ENCODE measurements at places on chromosomes 3 and 15. TPM values are rescaled to one million over a fixed set of nuclear protein-coding genes. Genes with fewer than 3 reads are reported as not detected.

The SLC2A2 gene
- not detected for total RNA-seq

DNA sequence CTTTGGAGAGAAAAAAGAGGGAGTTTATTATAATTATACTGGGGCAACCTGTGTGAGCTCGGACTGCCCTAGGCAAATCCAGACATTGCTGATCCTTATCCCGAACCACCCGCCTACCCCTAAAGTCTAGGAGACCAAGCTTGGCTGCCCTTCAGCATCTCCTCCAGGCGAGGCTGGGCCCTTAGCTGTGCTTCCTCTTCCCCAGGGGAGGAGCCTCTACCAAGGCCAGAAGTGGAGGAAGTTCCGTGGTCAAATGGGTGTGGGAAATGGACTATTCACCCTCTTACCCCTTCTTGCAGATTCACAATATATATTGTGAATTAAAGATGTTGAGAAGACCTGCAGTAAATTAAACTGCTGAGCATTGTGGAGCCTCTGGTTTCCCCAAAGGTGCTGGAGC is 158.3 kb upstream of the HES1 start:
- H3K4me1 ChIP-seq: peaks cover 21% of the 10 kb centered on the region
- no peak for DNase-seq
- H3K27ac ChIP-seq: no peak overlapping the region
- no peak overlapping the region for H3K4me3 ChIP-seq

DNA sequence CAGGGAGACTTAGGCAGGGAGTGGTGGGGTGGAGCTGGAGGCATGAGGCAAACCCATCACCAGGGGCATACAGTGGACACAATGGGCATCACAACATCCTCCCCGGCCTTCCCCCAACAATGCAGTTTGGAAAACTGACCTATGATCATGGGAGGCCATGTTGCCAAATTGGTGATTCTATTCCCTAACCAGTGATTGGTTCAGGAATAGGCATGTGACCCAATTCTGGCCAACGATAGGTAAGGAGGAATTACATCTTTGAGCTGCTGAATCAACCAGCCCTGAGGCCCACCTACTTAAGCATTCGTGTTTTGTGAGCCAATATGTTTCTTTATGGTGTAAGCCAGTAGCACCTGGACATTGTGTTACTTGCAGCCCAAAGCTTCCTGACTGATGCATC is 40.0 kb downstream of the LINGO1 start:
- no peak overlapping the region for H3K27ac ChIP-seq
- no peak overlapping the region for H3K4me3 ChIP-seq
- H3K4me1 ChIP-seq: no peaks in the 10 kb centered on the region
- DNase-seq: no peak
- no peaks in the 10 kb centered on the region for H3K36me3 ChIP-seq

The DUOX1 gene
- 327 TPM for total RNA-seq

DNA sequence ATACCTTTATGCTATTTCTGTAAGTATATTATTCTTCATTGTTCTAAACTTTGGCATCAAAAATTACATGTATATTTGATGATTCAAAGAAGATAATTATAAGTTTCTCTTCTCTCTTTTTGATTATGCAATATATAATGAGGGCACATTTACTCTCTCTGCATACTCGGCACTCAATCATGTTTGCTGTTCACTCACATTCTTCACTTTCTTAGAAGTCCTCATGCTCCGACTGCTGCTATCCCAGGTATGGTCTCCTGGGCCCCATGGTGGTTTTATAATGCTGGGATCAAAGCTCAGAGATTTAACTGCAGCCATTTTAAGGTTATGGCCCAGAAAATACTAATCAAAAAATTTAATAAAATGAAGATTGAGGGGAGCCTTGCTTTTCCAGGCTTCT is 529.7 kb upstream of the IL12A start:
- H3K4me1 ChIP-seq: no peaks in the 10 kb centered on the region
- H3K36me3 ChIP-seq: no peaks in the 10 kb centered on the region
- no peak overlapping the region for H3K4me3 ChIP-seq
- no peak overlapping the region for H3K27ac ChIP-seq
- no peaks in the 10 kb centered on the region for H3K27me3 ChIP-seq

DNA sequence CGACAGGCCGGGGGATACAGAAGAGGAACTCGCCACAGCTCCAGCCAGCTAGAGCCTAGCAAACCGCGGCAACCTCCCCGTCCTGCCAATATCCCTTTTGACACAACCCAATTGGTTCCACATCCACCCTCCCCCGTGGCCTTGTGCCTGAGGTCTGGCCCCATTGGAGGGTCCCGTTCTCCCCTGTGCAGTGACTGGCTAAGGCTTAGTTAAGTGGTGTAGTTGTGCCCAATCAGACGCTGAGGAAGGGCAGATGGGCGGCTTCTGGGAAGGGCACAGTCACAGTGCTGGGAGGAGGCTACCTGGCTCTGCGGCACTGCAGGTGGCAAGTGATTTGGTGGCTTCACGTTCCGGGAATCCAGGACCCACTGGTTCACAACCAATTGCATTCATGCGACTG is 78.6 kb downstream of the SNRK start:
- H3K27ac ChIP-seq: no peak overlapping the region
- no peak for DNase-seq
- H3K4me1 ChIP-seq: peaks cover 5% of the 10 kb centered on the region
- H3K27me3 ChIP-seq: no peaks in the 10 kb centered on the region

- H3K4me3 ChIP-seq: no peak overlapping the region
- H3K27ac ChIP-seq: no peak overlapping the region
- no peak for DNase-seq
- peaks cover 11% of the 10 kb centered on the region for H3K4me1 ChIP-seq
- no peaks in the 10 kb centered on the region for H3K36me3 ChIP-seq
Measured at GRCh38 chr3:153601374-153601853, 439.4 kb downstream of the RAP2B start.

GRCh38 chr3:51799879-51800749 is 21.1 kb upstream of the IQCF6 start:
- no peak overlapping the region for H3K4me3 ChIP-seq
- no peak overlapping the region for H3K27ac ChIP-seq
- DNase-seq: no peak
- H3K4me1 ChIP-seq: peaks cover 4% of the 10 kb centered on the region
- H3K36me3 ChIP-seq: no peaks in the 10 kb centered on the region

DNA sequence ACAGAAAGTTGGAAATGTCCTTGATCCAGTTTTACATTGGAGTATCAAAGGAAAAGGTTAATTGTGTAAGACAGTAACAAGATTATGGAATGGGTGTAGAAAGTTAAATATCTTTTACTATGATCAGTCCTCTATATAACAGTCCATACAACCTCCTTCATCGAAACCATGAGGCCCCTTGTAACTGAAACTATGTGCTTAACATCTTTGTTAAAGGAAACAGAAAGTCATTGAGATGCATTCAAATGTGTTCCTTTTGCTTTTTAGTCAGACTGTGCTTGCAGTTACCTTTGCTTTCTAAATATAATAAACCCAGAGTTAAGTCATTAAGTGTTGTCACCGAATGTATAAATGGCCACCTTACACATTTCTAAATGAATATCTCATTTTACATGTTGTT is 1298.5 kb downstream of the ROBO2 start:
- no peak for DNase-seq
- H3K27ac ChIP-seq: no peak overlapping the region
- H3K4me3 ChIP-seq: no peak overlapping the region
- no peaks in the 10 kb centered on the region for H3K27me3 ChIP-seq

GRCh38 chr3:63911509-63911872 is 692 bp downstream of the SCAANT1 start:
- H3K27me3 ChIP-seq: no peaks in the 10 kb centered on the region
- DNase-seq: no peak
- H3K36me3 ChIP-seq: peaks cover 14% of the 10 kb centered on the region
- H3K4me3 ChIP-seq: peak overlapping the region; percentile 80

- H3K27me3 ChIP-seq: no peaks in the 10 kb centered on the region
- H3K27ac ChIP-seq: peak overlapping the region; percentile 98
Measured at GRCh38 chr3:50324351-50325112, 2.0 kb upstream of the HYAL2 start.

DNA sequence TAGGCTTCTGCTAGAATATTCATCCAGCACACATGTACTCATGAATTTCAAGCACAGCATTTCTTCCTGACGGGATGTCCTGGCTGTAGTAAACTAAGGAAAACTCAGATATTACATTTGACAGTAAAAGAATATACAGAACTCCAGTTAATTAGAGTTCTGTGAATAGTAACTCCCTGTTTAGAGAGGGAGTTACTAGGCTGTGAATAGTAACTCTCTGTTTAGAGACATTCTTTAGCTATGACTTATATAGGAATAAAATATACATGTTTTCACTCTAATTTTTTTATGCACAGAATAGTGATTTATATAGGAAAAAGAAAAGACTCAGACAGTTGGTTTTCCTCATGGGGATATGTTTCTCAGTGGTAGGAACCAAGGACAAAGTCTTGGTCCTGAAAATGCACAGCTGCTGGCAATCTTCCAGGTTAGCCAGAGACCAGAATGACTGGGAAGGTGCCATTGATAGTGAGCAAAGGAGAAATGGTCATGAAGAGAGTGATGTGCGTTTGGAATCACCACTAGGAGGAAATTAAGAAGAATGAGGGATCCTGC is 480.7 kb upstream of the THBS1 start:
- H3K36me3 ChIP-seq: no peaks in the 10 kb centered on the region
- no peaks in the 10 kb centered on the region for H3K4me1 ChIP-seq
- H3K27ac ChIP-seq: no peak overlapping the region
- no peak overlapping the region for H3K4me3 ChIP-seq
- DNase-seq: no peak

DNA sequence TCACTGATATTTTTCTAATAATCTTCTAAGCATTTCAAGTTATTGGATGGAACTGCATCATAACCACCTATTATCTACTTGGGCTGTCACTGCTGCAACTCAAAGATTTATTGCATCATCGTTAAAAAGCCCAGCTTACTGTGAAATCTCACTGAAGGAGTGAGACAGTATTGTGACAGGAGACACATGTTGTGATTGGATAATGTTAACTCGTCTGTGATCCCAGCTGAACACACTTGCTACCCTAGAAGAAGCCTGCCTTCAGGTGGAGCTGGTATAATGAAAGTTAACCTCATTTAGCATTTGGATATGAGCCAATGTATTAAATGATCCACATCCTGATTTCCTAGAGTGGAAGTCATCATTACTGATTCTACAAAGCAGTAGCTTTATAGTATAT is 138.1 kb downstream of the MAP2K5 start:
- no peaks in the 10 kb centered on the region for H3K27me3 ChIP-seq
- no peaks in the 10 kb centered on the region for H3K36me3 ChIP-seq
- H3K4me1 ChIP-seq: no peaks in the 10 kb centered on the region
- H3K27ac ChIP-seq: no peak overlapping the region
- H3K4me3 ChIP-seq: no peak overlapping the region

DNA sequence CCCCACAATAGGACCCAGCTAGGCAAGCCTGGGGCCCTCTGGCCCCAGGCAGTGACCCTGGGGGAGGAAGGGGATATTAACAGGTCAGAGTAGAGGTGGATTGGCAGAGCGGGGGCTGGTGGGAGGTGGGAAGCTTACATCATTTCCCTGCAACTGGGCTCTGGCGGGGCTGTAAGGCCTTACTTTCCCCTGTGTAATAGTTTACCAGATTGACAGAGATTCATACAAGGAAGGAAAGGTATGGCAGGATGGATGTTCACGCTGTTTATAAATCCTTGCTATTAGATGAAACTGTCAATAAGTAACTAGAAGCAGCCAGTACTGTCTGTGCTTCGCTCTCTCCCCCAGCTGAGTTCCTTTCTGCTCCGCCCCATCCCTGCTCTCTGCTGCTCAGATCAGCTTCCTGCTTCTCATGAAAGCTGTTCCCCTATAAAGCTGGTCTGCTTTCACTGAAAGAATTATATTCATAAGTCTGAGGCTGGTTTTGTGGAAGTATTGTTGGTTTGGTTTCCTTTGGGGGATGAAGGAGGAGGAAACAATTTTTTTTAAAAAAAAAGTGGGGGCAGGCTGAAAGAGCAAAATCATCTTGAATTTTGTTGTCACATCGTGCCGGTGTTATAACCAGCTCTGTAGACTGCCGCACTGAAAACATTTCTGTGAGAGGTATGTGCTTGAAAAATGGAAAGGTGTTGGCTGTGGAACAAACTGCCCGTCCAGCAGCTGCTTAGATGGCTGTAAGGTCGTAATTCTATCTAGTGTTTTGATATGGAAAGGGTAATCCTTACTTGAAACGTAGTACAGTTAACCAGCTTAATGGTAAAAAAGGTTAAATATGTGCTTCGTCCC is 76.4 kb downstream of the BBX start:
- peak overlapping the region; percentile 79 for H3K27ac ChIP-seq
- H3K4me1 ChIP-seq: peaks cover 17% of the 10 kb centered on the region
- no peaks in the 10 kb centered on the region for H3K36me3 ChIP-seq
- H3K27me3 ChIP-seq: no peaks in the 10 kb centered on the region

DNA sequence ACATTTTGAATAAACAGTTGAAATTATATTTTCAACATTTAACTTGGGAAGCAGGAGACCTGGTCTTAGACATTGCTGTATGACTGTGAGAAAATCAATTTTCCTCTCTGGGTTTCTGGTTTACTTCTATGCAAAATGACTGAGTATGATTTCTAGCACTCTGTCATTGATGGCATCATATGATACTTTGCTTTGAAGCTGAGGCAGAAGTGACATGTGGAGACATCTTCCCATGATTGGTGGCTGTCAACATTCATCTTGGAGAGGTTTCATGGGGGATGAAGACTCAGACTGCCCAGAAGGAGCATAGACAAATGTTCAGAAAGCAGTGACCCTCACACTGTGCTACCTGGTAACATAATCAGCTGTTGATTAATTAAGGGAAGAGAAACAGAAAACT is 477.9 kb downstream of the PDCD6IP start:
- no peaks in the 10 kb centered on the region for H3K36me3 ChIP-seq
- H3K27me3 ChIP-seq: no peaks in the 10 kb centered on the region
- no peak overlapping the region for H3K4me3 ChIP-seq
- no peak overlapping the region for H3K27ac ChIP-seq

DNA sequence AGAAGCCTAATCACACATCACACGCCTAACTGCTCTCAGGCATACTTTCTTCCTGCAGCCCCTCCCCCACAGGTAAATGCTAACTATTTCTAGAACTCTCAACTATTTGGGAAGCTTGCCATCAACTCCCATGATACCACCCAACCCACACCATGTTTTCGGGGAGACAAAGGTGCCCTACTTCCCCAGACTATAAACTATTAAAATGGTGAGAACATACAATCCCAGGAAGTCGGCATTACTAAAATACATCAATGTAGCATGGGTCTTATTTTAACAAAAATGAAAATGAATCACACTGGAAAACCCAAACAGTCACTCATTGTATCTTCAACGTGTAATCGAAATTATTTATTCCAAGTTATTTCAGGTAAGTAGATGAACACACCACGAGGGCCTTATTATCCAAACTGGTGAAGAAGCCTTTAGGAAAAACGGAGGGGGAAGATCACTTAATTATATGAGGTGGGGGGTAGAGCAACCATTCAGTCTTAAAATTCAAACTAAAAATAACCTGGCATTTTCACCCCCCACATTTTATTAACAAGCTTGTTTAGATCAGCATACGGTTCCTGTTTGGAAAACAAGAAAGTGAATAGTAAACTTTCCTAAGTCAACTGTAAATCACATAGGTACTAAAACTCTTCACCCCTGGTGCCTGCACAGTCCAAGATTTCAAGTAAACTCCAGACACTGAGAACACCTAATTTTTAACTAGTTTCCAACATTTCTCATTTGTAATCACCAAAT is 1.9 kb downstream of the TBL1XR1 start:
- peak overlapping the region; percentile 71 for H3K4me3 ChIP-seq
- H3K4me1 ChIP-seq: peaks cover 32% of the 10 kb centered on the region
- H3K27ac ChIP-seq: peak overlapping the region; percentile 96
- no peaks in the 10 kb centered on the region for H3K36me3 ChIP-seq
- no peak for DNase-seq
- no peaks in the 10 kb centered on the region for H3K27me3 ChIP-seq
